ENCODE measurements at places on chromosomes 7 and 10. TPM values are rescaled to one million over a fixed set of nuclear protein-coding genes. Genes with fewer than 3 reads are reported as not detected.

- no peak for DNase-seq
Measured at GRCh38 chr10:56561336-56561735, 200.3 kb upstream of the ZWINT start.

- DNase-seq = no peak
Measured at GRCh38 chr10:90912174-90912573, 8.7 kb downstream of the ANKRD1 start.

DNA sequence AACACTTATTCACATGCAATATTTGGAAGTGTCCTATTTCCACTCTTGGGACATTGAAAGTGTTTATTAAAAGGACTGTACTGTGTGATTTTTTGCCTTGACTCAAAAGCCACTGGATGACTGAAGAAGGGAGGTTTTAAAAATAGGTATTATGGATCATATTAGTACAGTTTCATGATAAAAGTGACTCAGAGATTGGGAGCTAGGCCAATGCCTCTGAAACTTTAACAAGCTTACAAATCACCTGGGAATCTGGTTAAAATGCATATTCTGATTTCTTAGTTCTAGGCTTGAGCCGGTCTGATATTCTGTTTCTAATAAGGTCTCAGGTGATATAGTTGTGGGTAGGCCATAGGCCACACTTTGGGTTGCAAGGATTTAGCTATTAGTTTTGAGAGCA, 191.2 kb downstream of the PLXDC2 start:
- no peak for DNase-seq

MACC1 gene
- total RNA-seq = 16.1 TPM

DNA sequence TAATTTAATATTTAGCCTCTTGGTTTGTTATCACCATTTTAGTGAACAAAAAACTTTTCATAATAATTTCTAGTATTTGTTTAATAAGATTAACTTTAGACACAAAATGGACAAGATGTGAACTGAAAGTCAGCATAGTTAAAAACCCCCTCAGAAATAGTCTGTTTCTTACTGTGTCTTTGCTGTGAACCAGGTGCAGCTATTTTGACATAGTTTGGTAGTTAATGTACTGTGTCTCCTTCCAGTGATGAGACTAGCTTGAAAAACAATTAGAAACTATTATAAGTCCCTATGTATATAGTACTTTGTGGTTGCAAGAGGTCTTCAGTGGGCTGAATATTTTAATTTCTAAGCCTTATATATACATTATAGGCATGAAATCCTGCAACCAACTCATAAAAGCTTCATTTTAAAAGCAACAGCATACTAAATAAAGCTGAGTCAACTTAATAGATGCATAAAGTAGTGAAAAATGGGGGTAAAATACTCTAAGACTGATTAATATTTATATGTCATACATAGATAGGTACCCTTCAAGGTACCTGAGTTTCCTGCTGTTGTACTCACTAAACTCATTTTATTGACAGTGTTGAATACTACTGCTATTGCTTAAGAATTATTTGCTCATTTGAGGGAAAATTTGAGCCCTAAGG, 19.2 kb downstream of the DMTF1 start:
- DNase-seq = no peak

Data from progenitor cell of endocrine pancreas (in vitro differentiated cells).